ENCODE measurements at places on chromosomes 7 and 10.
A peak's percentile ranks its signal among the peaks of the same experiment; 100 is the strongest.

GRCh38 chr10:73079779-73080541, 16.7 kb downstream of the P4HA1 start:
- no peak for DNase-seq

DNA sequence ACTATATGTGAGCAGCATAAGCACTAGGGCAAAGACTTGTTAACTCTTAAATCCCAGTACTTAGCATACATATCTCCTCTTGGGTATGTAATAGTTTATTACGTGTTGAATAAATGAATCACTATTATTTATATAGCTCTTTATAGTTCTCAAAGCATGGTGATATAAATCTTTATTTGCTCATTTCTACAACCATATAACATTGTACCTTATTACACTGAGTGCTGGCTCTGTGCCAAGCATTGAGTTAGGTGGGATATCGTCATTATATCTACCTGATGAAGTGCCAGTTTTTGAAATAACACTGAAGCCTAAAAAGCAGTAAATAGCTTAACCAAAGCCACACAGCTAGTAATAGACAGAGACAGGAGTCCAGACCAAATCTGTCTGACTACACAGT, 27.9 kb downstream of the AHR start:
- DNase-seq: no peak

DNA sequence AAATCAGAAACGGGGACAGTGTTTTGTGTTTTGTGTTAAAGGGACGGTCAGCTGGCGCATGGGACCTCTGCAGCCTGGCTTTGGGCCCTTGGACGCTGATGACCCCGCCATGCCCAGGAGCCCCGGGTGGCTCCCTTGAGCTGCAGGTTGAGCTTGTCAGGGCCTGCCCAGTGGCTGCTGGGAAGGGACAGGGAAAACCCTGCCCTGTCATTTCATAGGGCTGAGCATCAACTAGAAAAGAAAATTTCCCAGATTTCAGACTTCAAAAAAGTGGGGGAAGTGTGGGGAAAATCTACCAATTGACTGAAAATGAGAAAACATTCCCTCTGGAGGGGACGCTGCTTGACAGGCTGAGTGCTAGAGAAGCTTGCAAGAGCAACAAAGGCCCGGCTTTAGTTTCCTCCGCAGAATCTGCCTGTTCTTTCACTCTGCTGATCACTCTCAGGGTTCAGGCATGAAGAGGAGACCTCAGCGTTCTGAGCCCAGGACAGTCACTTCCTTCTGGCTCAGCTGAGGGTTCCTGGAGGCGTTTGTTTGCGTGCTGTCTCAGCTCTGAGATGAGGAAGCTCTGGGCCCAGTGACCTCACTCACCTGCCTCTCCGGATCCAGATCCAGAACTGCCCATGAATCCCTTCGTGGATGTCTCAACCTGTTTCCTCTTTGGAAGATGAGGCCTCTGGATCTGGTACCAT, 18.6 kb upstream of the DNAJB6 start:
- no peak for DNase-seq

GRCh38 chr10:7697426-7697825, 5.7 kb upstream of the ITIH2 start:
- no peak for DNase-seq

DNA sequence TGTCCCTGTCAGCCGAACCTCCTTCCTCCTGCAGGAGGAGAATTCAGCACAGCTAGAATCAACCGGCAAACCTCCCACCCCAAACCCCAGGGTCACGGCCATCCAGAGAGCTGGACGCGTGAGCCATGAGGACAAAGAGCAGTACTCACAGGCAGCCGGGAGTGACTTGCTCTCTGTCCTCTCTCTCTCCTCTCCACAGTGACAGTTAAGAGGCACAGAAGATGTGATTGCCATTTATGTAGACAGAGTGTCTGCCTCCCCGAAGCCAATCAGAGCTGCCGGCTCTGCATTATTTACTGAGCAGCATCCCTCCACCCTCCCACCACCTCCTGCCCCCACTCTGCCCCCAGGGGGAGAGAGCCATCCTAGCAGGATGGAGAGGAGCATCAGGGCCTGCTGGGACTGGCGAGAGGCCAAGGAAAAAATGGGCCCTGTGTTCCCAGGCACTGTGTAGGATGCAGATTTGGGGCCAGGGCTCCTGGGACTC, 4.3 kb downstream of the DDC start:
- no peak for DNase-seq

GRCh38 chr10:127534074-127534473, 15.0 kb upstream of the NPS start:
- DNase-seq: no peak

DNA sequence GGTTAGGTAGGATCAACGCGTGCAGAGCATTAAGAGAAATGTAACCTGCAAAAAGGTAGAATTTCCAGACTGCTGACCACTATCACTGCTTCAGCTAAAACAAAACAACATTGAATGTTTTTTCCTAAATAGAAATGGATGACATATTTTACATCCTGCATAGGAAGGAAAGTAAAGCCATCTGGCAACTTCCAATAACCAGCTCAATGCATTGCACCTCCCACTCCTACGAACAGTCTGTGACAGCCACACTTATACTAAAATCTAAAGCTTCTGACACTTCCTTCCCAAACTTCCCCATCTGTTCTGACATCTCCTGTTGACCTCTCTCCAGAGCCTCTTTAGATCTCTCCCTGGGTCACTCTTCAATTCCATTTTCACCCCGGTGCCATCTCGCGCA, 47.1 kb downstream of the NRCAM start:
- DNase-seq: no peak

DNA sequence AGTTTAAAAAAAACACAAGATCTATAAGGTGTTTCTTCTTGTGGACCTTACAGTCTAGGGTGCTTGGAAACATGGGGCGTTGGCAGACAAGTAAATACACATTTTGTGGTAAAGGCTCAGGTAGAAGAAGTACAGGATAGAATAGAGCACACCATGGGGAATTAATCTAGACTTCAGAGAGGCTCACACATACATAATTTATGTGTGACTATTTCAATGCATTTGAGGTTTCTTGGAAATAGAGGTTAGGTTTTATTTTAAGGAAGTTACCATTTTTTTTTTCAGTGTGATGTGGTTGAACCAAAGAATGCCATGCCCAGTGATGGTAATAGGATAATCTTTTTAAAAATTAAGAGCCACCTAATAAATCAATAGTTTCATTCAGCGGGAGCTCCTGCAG, 12.8 kb downstream of the CFTR start:
- DNase-seq: no peak

DNA sequence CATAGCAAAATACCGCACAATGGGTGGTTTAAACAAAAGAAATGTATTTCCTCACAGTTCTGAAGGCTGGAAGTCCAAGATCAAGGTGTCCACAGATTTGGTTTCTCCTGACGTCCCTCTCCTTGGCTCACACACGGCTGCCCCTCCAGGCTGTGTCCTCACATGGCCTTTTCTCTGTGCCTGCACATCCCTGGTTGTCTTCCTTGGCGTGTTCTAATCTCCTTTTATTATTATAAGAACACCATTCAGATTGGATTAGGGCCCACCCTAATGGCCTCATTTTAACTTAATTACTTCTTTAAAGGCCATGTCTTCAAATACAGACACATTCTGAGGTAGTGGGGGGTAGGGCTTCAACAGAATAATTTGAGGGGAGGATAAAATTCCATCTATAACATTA, 87.9 kb downstream of the FZD1 start:
- no peak for DNase-seq

GRCh38 chr10:3136763-3137611, 35.6 kb downstream of the PITRM1 start:
- DNase-seq: no peak

DNA sequence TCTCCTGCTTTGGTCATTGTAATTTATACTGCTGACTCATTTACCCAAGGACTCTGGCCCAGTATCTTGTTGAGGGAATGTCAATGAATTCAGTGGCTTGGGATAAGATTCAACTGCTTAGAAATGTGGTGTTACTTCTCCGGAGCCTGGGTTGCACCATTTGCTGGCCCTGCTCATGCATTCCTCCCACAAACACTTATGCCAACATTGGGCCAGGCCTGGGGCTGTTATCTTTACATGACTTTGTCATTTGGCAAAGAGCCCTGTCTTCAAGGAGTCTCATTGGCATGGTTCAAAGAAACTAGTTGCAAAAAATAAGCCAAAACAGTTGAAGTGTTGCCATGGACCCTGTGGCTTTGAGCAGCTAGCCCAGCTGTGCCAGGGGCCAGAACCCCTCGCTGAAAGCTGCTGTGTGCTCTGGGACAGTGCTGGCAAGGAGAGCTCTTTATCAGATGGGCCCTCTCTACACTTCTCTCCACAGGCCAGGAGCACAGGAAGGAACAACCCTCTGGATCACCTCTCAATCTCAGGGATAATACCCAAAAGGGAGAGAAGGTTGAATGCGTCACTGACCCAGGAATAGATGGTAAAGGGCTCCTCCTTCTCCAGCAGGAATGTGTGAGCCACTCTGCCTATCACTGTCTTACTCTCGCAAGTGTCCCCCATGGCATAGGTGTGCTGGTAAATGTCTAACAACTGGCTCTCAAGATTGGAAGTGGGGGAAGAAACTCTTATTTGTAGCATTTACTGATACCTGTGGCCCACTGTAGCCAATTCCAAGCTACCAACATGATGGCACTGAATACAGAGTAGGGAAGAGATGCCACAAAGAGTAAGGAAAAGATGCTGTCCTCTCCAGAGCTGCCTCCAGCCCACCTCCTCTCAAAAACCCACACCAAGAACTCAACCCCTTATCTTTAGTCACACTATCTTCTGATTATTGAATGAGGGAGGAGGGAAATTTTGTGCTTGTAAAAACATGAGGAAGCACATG, 23.5 kb upstream of the PDE1C start:
- no peak for DNase-seq

GRCh38 chr7:7614018-7614741, 26.4 kb upstream of the UMAD1 start:
- DNase-seq: no peak

- DNase-seq: no peak
These were observed 20.0 kb downstream of the VKORC1L1 start for GRCh38 chr7:65892835-65893234.

DNA sequence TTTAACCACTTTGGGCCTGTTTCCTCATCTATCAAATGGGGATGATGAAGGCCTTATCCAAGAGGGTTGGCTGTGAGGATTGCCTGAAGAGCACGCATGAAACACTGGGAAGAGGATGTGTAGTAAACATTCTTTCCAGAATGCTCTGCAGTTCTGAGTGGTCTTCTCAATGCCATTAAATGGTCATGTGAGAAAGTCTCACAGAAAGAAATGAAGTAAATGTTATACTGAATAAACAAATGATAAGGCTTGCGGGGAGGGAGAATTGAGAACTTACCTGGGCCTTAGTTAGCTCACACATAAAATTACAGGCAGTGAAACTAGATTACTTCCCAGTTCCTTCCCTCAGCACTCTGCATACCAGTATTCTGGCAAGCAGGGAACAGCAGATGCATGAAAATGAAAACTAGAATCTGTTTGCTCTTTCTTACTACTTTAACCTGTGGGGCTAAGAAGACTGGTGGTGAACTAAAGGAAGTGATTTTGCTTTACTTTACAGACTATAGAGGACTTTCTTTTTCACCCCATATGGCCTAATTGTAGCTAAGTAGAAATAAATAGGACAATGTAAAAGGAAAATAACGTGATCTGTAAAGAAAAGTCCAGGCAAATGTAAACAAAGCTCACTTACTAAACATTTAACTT, 135.3 kb upstream of the CCDC6 start:
- no peak for DNase-seq

- DNase-seq: no peak
These were observed 170.4 kb downstream of the SUGCT start for GRCh38 chr7:40305229-40305628.

DNA sequence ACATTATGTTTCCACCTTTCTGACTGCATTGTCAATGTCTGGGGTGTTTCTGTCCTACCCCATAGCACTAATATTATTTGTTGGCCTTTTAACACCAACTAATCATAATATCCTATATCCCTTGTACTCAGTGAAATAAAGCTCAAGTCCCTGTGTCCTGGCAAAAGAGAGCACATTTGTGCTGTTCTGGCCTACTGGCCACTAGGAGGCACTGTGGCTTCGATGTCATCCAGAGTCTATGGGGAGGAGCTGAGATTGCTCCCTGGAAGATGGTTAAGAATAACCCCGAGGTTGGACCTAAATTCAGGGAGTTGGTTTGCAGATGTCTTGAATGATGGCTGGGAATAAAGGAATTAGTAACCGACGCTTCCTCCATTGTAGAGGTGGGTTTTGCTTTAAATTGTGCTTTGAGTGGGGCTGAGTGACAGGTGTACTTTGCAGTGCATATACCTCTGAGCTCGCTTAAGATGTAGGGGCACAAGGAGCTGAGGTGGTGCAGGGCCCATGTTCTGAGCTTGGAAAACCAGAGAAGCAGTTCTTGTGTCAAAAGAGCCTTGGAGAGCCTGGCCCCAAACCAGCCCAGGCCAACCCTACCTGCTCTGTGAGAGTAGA, 191.2 kb upstream of the PRSS1 start:
- DNase-seq: peak; percentile 36

GRCh38 chr10:69952069-69952800, 100.4 kb upstream of the MACROH2A2 start:
- DNase-seq: no peak

DNA sequence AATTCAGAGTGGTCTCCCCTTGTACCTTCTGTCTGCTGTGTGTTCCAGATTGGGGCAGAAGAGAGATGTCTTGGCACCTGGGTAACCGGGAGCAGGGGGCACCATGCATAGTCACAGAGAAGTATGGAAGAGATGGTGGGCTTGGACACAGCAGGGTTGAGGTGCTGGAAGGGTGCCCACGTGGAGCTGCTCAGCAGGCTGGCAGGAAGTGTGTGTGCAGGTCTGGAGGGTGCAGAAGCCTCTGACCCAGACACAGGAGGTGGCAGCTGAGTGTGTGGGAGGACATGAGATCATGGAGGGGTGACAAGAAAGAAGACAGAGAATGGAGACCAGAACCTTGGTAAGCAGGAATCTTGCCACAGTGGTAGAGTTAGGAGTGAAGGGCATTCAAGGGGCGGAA, 42.3 kb upstream of the DUSP5 start:
- DNase-seq: peak; percentile 32

GRCh38 chr10:80110986-80111385, 21.5 kb upstream of the PLAC9 start:
- DNase-seq: no peak

DNA sequence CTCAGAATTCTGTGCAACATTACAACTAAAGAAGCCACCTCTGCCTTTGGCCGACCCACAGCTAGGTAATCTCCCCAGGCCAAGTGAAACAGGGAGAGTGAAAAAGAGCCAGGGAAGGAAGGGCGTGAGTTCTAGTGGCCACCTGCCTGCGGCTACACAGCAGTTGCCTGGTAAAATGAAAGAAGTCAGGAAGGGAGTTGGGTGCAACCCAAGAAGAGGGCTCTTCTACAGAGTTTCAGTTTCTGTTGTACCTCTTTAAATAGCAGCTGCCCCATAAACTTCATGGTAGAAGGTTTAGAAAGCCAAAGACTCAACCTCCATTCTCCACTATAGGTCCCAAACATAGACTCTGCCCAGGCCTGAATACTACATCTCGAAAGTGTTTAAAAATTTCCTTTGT, 76.2 kb upstream of the TMEM168 start:
- no peak for DNase-seq

DNA sequence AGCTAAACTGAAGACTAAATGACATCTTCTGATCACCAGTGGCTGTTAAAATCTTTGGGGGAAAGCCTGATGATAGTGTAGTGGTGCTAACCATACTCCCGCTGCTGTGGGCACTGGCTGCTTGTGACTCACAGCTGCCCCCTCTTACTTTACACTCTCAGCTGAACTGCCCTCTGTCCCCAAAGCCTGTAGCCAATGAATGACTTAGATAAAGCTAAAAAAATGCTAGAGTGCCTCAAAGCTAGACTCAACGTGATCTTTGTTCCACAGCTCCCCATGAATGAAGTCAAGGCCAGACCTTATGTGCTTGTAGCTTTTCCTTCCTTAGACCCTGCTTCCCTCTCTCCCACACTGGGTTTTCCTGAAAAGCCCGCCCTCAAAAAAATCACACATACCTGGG, 6.5 kb downstream of the ZC3HAV1L start:
- no peak for DNase-seq
